ENCODE measurements at places on chromosomes 2 and 18.

GRCh38 chr2:71823526-71823925 lies 324.1 kb downstream of the CYP26B1 start:
- DNase-seq: no peak

DNA sequence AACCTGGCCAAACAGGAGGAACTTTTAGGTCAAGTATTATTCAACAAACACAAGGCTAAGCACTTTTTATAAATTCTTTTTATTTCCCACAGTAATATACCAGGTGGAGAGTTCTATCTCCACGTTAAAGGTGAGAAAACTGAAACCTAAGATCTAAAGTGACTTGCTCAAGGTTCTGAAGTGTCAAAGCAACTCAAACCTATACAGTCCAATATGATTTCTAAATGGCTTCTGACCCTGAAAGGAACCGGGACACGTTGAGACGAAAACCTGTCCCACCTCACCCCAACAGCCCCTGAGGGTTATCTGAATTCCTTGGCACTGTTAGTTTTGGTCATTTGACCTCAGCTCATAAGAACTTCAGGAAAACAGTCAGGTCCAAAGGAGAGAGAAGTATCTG lies 814.5 kb upstream of the LRATD1 start:
- DNase-seq: no peak

DNA sequence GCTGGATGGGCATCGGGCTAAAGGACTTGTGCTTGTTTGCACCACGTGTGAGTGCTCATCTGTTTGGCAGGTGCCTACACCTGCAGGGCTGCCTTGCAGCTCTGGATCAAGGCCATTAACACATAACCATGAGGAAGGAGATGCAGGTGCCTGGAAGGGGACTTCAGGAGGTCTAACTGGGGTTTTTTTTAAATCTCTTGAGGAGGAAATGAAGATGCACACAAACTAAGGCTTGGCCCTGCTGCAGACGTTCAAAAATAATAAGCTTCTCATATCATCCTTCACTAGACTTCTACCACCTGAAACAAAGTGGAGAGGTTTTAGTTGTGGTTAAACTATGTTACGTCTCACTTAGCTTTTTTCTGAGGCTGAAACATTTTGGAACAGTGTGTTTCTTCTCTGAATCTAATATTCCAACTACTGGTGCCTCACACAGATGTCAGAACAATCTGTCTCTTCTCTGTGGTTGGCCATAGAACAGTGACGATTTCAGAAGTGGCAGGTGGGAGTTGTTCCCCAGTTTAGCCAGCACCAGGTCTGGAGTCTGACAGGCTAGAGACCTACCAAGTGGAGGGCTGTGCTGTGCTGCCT lies 36.5 kb downstream of the BCL2L11 start:
- peak; percentile 27 for DNase-seq

GRCh38 chr2:125559186-125559585 lies 1096.8 kb upstream of the GYPC start:
- no peak for DNase-seq

DNA sequence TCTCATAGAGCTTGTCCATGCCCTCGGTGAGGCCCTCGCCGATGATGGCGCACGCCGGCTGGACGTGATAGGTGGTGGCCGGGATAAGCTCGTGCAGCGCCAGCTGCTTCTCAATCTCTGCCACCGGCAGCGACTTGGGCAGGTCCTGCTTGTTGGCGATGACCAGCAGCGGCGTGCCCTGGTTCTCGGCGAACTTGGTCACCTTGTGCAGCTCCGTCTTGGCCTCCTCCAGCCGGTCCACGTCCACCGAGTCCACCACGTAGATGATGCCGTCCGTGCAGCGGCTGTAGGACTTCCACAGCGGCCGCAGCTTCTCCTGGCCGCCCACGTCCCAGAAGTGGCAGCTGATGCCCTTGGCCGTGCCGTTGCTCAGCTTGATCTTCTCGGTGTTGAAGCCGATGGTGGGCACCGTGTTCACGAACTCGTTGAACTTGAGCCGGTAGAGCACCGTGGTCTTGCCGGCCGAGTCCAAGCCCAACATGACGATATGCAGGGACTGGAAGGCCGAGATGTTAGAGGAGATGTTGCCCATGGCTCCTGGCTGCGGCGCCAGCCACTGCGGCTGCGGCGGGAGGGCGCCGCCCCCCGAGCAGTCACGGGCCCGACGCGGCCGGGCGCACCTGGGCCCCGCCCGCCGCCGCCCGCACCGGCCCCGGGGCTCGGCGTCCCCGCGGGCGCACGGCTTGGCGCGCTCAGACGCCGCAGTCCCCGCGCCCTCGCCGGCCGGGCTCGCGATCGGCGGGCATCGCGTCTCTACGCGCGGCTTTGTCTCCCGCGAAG lies 636 bp downstream of the ARL4C start:
- DNase-seq: peak; percentile 77

- DNase-seq: no peak
These were observed 29.6 kb downstream of the SLC25A12 start for GRCh38 chr2:171864357-171864985.

- DNase-seq: no peak
These were observed 24.3 kb downstream of the TMEM237 start for GRCh38 chr2:201618744-201619662.

DNA sequence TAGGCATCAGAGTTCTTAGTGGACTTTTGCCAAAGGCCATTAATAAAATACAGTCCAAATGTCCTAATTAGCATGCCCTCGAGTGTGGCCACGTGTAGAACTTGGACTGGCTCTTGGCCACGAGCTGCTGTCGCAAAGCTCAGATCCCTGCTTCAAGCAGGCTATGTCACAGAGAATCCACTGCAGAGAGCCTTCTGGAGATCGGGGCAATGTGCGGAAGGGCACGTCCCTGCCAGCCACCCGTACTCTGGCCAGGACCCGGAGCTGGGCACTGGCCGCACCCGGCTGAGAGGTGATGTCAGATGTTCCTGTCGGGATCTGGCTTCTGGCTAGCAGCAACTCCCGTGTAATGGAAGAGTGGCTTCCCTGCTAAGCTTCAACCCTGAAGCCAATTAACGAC lies 432.7 kb upstream of the ID2 start:
- DNase-seq: no peak

GRCh38 chr18:77106331-77106730 lies 26.3 kb downstream of the MBP start:
- peak; percentile 86 for DNase-seq

- DNase-seq: no peak
These were observed 533.1 kb upstream of the CHAC2 start for GRCh38 chr2:53234548-53234903.

DNA sequence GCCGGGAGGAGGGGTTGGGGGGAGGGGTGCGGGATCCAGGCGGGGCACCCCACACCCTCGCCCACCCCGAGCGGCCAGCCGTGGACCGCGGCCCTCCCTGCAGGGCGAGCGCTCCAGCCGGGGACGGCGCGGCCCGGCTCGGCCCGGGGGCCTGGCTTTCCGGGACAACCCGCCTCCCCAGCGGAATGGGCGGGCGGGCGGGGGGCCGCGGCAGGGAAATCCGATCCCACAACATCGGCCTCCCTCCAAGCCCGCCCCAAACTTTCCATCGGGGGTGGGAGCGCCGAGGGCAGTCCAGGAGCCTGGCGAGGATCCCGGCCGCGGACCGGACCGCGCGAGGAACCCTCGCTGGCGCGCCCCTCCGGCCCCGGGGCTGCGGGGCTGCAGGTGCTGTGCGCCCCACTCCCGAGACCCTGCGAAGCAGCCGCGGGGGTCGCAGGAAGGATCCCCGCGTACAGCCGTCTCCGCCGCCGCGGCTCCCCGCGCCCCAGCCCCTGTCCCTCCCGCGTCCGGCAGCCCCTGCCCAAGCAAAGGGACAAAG lies 529 bp downstream of the SEMA4C start:
- DNase-seq: no peak

DNA sequence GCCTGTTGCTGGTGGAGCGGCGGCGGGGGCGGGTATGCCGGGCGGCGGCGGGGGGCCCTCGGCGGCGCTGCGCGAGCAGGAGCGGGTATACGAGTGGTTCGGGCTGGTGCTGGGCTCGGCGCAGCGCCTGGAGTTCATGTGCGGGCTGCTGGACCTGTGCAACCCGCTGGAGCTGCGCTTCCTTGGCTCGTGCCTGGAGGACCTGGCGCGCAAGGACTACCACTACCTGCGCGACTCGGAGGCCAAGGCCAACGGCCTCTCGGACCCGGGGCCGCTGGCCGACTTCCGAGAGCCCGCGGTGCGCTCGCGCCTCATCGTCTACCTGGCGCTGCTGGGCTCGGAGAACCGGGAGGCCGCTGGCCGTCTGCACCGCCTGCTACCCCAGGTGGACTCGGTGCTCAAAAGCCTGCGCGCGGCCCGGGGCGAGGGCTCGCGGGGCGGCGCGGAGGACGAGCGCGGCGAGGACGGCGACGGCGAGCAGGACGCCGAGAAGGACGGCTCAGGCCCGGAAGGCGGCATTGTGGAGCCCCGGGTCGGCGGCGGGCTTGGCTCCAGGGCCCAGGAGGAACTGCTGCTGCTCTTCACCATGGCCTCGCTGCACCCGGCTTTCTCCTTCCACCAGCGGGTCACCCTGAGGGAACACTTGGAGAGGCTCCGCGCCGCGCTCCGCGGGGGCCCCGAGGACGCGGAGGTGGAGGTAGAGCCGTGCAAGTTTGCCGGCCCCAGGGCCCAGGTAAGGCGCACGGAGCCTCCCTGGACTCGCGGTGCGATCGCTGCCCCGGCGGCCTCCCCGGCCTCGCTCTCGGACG lies 1.0 kb downstream of the ZCCHC2 start:
- peak; percentile 68 for DNase-seq

GRCh38 chr2:66570471-66570870 lies 135.5 kb downstream of the MEIS1 start:
- DNase-seq: no peak

GRCh38 chr18:52228166-52228565 lies 111.8 kb upstream of the DCC start:
- DNase-seq: no peak

GRCh38 chr2:21229302-21229701 lies 105.5 kb downstream of the TDRD15 start:
- no peak for DNase-seq

DNA sequence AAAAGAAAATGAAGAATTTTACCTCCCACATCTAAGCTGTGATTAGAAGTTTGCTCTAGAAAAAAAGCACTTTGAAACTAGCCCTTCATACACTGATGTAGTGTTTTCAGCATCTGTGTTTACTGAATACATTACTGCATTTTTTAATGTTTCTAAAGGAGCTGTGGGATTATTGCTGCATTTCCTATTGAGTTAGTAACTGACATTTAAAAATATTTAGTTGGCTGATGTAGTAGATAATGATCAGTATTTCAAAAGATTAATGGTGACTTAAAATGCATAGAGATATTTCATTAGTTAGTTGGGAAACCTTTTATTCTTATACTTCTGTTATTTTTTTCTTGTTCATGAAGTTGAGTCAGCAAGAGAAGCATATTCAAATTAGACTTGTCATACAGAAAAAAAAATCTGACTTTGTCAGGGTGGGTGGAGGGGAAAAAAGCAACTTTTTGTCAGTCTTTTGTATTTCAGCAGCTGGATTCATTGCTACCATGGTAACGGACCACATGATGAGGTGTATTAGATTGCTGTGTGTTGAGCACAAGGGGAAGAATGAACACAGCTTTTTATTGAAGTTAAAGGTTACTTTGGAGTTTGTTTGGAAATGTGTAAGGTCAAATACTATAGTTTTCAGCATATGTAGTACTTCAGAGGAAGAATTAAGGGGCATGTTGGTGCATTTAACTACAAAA lies at the start of gene DTNA:
Gene DTNA, plus strand, starts transcription at position 549 of the 692 bp plus-strand sequence. CDS start 45,679 bp downstream, outside the sequence.
- no peak for DNase-seq

- DNase-seq: no peak
These were observed 286.8 kb upstream of the TRIB2 start for GRCh38 chr2:12429779-12430406.

DNA sequence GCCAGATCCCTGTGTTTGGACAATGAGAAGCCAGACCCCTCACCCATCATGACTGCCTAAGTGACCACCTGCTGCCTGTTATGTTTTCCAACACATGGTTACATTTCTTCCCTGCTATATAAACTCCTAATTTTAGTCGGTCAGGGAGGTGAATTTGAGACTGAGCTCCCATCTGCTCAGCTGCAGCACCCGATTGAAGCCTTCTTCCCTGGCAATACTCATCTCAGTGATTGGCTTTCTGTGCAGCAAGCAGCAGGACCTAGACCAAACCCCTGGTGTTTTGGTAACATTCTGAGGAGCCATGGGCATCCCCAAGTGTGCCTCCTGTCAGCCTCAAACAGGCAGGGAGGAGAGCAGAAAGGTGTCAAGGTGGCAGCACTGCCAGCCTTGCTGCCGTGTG lies 141.2 kb downstream of the CD8B2 start:
- no peak for DNase-seq

- no peak for DNase-seq
These were observed 20.3 kb downstream of the CFAP210 start for GRCh38 chr2:169673921-169674320.

DNA sequence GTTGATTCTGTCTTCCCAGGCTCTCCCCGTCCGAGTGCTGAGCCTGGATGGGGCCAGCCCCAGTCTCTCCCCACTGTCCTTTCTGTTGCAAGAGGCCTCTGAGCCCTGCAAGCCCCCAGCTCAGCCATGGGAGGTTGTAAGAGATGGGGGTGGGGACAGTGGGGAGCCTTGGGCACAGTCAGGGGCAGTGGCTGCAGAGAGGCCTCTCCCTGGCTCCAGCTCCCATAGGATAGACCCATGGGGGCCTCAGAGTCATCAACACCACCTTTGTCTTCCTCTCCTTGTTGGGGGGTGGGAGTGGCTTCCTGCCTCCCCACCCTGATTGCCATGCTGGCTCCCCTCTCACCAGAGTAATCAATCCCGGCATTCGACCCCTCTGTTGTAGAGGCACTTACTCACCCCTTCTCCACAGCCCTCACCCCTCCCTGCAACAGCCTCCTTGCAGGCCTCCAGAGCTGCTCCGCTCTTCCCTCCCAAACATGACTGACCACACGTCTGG lies 37.5 kb upstream of the NPAS2 start:
- DNase-seq: no peak

GRCh38 chr2:171523088-171524017 lies 1.1 kb downstream of the CYBRD1 start:
- no peak for DNase-seq

DNA sequence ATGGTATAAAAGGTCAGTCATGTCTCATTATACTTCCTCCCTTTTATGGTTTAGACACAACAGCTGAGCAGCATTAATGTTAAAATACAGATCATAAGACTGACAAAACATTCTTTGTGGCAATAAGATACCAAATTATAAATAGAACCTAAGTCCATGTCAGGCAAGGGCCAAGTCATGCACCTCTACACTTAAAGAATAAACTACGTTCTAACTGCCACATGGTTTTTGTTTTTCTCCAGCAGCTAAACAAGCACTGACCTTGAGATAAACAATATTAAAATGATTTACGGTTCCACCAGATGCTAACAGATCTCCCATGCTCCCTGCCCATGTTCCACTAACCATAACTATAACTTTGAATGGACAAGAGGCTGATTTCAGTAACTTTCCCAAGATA lies 368.6 kb upstream of the TFPI start:
- no peak for DNase-seq

DNA sequence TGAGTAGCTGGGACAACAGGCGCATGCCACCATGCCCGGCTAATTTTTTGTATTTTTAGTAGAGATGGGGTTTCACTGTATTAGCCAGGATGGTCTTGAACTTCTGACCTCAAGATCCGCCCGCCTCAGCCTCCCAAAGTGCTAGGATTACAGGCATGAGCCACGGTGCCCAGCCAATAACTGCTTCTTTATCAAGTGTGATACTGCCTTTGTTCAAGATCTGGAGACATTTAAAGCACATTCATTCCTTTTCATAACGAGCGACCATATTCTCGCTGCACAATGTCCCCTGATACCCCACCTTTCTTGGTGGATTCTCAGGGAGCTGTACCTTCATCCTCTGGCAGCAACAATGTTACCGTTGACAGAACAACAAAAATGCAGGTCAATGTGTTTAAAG lies 75.4 kb downstream of the PIEZO2 start:
- no peak for DNase-seq

GRCh38 chr2:58434692-58435091 lies 193.6 kb upstream of the FANCL start:
- DNase-seq: no peak

- DNase-seq: no peak
These were observed 12.8 kb upstream of the TCF7L1 start for GRCh38 chr2:85120363-85120762.

Data from activated CD8-positive, alpha-beta memory T cell treated with anti-CD3 and anti-CD28 coated beads, Interleukin-2, amount 10 ng/mL, durations not matched to agents 7 days and 5 days (primary cell).